ENCODE measurements at places on chromosomes 11 and 22.

DNA sequence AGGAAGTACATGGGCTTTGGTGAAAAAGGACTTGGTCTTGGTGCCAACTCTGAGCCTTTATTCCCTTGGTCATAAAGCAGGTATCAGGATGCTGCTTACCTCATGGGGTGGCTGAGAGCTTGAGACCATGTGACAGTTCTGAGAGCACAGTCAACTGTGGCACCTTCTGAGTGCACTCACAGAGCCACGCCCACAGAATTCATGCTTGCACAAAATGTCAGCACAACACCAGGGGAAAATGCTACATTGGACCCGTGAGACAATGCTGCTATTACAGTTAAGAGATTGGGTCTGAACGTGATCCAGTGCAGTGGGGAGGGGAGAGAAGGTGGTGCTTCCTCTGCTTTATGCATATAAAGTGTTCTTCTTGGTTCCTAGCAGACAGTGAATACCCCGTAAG, 79.5 kb upstream of the SPON1 start:
- no peak for DNase-seq

DNA sequence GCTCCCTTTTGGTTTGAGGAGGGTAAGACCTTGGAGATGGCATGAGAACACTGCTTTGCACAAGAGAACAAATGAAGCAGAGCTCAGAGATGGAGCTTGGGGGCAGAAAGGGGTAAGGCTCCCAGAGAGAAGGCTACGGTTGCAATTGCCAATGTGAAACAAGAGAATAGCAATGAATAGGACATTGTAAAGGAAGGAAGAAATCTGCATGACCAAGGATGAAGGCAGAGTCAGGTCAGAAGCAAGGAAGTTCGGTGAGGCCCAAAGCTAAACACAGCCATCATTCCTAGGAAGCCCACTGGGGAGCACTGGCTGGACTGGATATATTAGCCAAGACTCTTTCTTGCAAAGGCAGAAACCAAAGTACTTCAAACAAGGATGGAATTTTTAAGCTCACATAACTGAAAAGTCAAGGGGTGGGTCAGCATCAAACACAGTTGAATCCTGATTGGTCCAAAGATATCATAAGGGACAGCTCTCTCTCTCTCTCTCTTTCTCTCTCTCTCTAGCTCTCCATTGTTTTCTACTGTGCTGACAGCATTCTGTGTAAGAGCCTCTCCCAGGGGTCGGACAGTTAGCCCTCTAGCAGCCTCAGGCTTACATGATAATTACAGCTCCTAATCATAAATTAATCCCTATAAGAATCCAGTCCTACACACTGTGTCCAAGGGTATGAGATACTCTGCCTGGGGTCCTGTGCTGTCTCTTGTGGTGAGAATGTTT, 484.3 kb downstream of the SOX6 start:
- DNase-seq, result no peak

DNA sequence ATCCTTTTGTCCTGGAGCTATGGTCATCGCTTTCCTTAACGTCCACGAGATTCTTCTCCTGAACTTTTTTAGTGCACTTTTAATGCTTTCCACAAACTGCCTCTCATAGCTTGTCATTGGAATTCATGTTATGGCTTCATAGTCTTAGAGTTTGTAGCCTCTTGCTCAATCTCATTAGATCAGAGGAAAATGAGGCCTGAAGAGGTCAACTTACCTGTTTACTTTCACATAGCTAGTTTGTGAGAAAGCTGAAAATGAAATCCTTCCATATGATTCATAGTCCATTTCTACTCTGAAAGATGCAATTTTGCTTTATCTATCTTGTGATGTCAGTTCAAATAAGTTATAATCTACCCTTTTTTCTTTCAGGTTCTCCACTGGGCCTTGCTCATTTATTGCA, 1747.2 kb upstream of the RAG2 start:
- DNase-seq, result no peak

DNA sequence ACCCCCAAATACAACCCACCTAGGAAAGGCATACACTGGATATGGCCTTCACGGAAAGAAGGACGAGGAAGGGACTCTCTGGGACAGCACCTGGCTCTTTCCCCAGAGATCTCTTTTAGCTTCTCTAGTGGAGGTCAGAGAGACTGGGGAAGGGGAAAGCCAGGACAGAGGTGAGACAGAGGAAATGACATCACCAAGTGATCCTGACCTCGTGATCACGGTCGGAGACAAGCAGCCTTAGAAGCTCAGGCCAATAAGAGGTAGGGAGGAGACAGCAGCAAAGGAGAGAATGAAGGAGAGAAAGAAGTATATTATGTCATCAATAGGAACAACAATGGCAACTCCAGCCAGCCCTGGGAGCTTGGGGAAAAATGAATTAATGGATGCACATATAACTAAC, 15.4 kb upstream of the TMPRSS13 start:
- no peak for DNase-seq

DNA sequence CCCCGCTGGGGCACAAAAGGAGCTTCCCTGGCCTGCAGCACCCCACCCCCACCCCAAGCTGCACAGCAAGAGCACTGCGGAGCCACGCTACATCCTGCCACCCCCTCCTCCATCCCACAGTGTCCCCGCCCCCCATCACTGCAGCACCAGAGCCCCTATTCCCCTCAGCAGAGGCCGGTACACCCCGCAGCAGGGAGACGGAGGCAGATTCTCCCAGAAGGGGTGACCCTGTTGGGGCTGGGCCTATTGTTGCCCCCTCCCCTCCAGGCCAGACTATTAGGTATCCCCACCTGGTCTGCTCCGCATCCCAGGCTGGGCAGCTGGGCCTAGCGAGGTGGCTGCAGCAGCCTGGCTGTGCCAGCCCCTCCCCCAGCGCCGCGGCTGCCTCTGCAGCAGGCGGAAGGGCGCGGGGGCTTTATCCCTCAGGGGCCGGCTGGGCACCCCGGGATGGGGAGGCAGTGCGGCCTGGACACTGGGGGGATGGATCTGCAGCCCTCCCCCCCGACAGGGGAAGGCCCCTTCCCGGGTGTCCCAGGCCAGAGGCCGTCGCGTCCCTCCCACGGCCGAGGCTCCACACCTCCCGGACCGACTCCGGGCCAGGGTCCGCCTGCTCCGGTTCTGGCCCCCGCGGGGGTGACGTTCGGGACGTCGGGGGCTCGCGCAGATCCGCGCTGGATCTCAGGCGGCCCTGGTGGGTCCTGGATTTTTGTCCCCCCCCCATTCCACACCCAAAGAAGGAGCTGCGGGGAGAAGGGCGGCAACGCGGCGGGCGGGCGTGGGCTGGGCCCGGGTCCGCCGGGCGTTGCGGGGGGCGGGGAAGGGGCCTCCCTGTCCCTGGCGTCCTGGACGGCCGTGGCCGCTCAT, 943 bp downstream of the DUSP8 start:
- no peak for DNase-seq

DNA sequence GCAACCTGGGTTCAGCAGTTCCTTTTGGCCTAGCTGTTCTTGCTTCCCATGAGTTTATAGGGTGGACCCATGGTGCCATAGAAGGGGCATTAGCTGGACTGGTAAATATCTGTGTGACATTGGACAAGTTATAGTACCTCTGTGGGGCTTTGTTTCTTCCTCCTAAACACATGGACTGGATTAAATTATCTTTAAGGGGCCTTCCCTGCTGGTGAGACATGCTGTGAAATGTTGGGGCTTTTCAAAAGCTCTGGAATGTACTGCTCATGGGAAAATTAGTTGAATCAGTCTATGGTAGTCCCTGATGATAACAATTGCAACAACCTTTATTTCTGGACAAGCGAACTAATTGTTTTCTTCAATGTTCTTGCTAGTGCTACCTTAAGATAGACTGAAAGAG, 276.2 kb downstream of the BLID start:
- no peak for DNase-seq

- no peak for DNase-seq
Observed at GRCh38 chr11:115616971-115617370, 112.8 kb upstream of the CADM1 start.

DNA sequence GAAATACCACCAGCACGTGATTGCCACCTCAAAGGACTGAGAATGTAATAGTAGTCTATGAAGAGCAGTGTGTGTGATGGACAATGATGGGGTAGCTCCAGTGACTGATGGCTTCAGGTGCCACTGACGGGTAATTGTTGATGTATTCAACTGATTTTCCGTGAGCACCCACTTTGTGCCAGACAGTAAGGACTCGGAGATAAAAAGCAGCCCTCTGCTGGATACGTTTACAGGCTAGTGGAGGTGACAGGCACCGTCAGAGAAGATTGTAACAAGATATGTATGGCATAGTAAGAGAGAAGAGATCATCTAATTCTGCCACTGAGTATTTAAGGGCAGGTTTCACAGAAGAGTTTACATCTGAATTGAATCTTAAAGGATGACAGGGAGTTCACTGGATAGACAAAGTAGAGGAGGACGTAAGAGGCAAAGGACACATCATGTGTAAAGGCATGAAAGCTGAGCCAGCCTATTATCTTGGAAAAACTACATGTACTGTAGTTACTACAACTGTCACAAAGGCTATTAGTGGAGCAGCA, 1.1 kb upstream of the ENTHD1 start:
- DNase-seq, result no peak

GRCh38 chr11:47854667-47855066, 6.5 kb upstream of the NUP160 start:
- DNase-seq, result no peak

Measured in neuronal stem cell (in vitro differentiated cells).